Naive thymus-derived CD4-positive, alpha-beta T cell (primary cell): ENCODE measurements at places on chromosomes 13 and 19. TPM values are rescaled to one million over a fixed set of nuclear protein-coding genes. Genes with fewer than 3 reads are reported as not detected.
A peak's percentile ranks its signal among the peaks of the same experiment; 100 is the strongest.

DNA sequence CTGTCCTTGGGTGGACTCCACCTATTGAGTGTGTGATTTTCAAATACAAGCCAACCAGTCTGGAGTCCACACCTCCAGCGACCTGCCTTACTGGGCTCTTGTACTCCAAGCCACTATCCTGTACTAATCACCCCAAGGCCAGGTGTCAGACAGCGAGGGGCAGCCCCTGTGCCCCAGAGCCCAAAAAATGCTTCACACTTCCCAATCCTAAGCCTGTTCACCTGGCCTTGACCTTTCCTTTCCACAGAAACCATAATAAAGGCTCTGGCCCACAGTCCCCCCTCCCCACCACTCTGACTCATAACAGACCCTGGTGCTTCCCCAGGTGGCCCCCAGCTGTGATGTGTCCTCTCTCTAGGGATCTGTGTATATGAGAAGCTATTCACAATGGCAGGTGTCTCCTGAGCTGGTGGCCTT, 3.9 kb downstream of the CD209 start:
- H3K27ac ChIP-seq, result no peak overlapping the region
- H3K4me1 ChIP-seq, result no peaks in the 10 kb centered on the region
- no peak for DNase-seq
- no peaks in the 10 kb centered on the region for H3K27me3 ChIP-seq
- H3K36me3 ChIP-seq, result no peaks in the 10 kb centered on the region

GRCh38 chr19:1177322-1178114, 3.5 kb upstream of the SBNO2 start:
- no peaks in the 10 kb centered on the region for H3K36me3 ChIP-seq
- H3K4me1 ChIP-seq, result peaks cover 12% of the 10 kb centered on the region
- no peak overlapping the region for H3K4me3 ChIP-seq

DNA sequence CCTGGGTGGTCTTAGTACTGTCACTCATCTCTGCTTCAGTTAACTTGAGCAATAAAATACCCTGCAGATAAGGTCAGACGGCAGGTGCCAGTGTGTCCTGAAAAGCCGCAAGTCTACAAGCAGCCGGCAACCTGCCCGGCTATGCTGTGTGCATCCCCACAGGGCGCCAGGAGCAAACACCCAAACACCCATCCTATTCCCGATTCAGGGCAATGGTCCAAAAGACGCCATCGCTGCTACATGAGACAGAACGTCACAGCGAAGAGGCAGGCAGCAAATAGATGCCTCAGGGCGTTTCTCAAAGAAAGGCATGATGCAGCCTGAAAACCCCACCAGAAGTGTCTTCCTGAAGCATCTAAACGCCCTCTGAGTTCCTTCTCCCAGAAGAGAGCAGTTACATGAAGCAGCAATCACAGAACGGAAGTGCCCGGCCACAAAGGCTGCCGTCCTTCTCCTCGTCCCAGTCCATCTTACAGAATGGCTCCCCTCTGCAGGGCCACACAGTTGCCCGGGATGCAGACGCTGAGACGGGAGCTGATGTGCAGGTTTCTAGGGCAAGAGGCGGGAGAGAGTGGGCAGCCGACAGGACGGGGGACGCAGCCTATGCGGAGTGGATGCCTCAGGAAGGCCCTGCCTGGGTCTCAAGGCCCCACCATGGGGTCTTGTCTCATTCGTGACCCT, 35.1 kb downstream of the RASA3 start:
- no peak for DNase-seq
- H3K4me1 ChIP-seq, result peaks cover 54% of the 10 kb centered on the region
- peaks cover 8% of the 10 kb centered on the region for H3K36me3 ChIP-seq
- H3K4me3 ChIP-seq, result no peak overlapping the region

- no peaks in the 10 kb centered on the region for H3K4me1 ChIP-seq
- H3K36me3 ChIP-seq, result no peaks in the 10 kb centered on the region
- no peak for DNase-seq
- H3K4me3 ChIP-seq, result no peak overlapping the region
These were observed 56.0 kb upstream of the MYO16 start for GRCh38 chr13:108573455-108573854.

- H3K36me3 ChIP-seq, result no peaks in the 10 kb centered on the region
- H3K4me1 ChIP-seq, result no peaks in the 10 kb centered on the region
These were observed 2.2 kb downstream of the TNNT1 start for GRCh38 chr19:55146705-55147273.

DNA sequence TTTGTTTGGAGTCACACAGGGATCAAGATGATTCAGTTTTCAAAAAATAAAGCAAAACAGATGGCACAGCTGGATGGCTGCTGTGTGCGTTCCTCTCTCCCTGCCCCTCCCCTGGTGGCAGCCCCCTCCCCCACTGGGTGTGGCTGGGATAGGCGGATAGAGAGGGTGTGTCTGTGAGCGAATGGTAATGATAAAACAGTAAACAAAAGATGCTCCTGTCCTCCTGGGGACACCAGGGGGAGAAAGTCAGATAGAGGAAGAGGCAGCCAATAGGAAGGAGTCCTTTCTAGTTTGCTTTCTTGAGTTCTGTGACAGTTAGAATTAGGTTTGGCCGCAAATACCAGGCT, 6.5 kb downstream of the TMEM255B start:
- no peak overlapping the region for H3K27ac ChIP-seq
- H3K36me3 ChIP-seq, result no peaks in the 10 kb centered on the region
- no peak overlapping the region for H3K4me3 ChIP-seq
- H3K27me3 ChIP-seq, result no peaks in the 10 kb centered on the region
- no peaks in the 10 kb centered on the region for H3K4me1 ChIP-seq

DNA sequence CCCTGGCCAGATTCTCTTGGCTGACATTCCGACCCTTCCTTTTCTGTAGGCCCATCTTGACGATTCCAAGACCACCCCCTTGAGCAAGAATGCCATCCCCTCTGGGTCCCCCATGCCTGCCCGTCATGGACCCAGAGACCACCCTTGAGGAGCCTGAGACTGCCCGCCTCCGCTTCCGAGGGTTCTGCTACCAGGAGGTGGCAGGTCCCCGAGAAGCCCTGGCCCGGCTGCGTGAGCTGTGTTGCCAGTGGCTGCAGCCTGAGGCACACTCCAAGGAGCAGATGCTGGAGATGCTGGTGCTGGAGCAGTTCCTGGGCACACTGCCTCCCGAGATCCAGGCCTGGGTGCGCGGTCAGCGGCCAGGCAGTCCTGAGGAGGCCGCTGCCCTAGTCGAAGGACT, 978 bp downstream of the ZNF446 start:
- peaks cover 16% of the 10 kb centered on the region for H3K4me1 ChIP-seq
- no peak overlapping the region for H3K4me3 ChIP-seq
- H3K27me3 ChIP-seq, result no peaks in the 10 kb centered on the region
- peak overlapping the region; percentile 91 for H3K27ac ChIP-seq
- no peak for DNase-seq

- no peaks in the 10 kb centered on the region for H3K36me3 ChIP-seq
- H3K4me1 ChIP-seq, result no peaks in the 10 kb centered on the region
- H3K27me3 ChIP-seq, result no peaks in the 10 kb centered on the region
- no peak overlapping the region for H3K4me3 ChIP-seq
- H3K27ac ChIP-seq, result no peak overlapping the region
These were observed 150.7 kb downstream of the AKAP11 start for GRCh38 chr13:42422681-42423080.

GRCh38 chr13:48333976-48334375, 30.4 kb downstream of the RB1 start:
- DNase-seq, result no peak
- no peaks in the 10 kb centered on the region for H3K36me3 ChIP-seq
- no peaks in the 10 kb centered on the region for H3K27me3 ChIP-seq
- H3K27ac ChIP-seq, result no peak overlapping the region
- no peak overlapping the region for H3K4me3 ChIP-seq

The ZNF471 gene
- total RNA-seq, result 0.05 and 0.22 TPM in 2 replicates

The CDK8 gene
- total RNA-seq, result 12.9 and 14.0 TPM in 2 replicates
